ENCODE measurements at places on chromosomes 12 and 14.

- no peak for DNase-seq
Measured at GRCh38 chr12:24625103-24625502, 323.8 kb downstream of the BCAT1 start.

- DNase-seq = peak; percentile 42
Measured at GRCh38 chr12:104643819-104644669, 187.3 kb downstream of the CHST11 start.

DNA sequence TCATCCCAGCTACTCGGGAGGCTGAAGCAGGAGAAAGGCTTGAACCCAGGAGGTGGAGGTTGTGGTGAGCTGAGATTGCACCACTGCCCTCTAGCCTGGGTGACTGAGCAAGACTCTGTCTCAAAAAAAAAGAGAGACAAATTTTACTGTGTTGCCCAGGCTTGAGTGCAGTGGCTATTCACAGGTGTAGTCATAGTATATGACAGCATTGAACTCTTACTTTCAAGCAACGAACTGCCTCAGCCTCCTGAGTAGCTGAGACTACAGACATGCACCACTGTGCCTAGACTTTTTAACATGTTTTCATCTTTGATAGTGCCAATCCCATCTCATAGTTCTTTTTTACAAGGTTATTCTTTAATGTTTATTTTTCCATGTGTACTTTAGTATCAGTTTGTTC is 13.7 kb downstream of the ARID2 start:
- no peak for DNase-seq

- peak; percentile 49 for DNase-seq
Measured at GRCh38 chr12:52867642-52868041, 18.8 kb upstream of the KRT78 start.

GRCh38 chr14:101476258-101476915 is 84.9 kb upstream of the DIO3 start:
- DNase-seq = no peak

DNA sequence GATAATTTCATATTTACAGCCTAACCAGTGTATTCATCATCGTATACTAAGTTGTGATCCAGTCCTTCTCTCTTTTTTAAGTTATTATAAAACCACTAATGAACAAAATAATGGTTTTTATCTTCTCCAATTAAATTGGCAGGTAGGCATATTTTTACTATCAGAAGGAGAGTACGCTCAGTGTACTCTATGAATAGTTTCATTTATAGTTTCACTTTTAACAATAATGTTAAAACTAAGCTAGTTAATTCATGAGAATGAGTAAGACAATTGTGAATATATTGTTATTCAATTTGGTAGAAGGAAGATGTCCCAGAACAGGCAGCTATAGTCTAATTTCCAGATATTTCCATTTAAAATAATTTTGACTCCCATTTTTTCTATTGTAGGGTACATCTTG is 277.1 kb downstream of the RASSF9 start:
- no peak for DNase-seq

DNA sequence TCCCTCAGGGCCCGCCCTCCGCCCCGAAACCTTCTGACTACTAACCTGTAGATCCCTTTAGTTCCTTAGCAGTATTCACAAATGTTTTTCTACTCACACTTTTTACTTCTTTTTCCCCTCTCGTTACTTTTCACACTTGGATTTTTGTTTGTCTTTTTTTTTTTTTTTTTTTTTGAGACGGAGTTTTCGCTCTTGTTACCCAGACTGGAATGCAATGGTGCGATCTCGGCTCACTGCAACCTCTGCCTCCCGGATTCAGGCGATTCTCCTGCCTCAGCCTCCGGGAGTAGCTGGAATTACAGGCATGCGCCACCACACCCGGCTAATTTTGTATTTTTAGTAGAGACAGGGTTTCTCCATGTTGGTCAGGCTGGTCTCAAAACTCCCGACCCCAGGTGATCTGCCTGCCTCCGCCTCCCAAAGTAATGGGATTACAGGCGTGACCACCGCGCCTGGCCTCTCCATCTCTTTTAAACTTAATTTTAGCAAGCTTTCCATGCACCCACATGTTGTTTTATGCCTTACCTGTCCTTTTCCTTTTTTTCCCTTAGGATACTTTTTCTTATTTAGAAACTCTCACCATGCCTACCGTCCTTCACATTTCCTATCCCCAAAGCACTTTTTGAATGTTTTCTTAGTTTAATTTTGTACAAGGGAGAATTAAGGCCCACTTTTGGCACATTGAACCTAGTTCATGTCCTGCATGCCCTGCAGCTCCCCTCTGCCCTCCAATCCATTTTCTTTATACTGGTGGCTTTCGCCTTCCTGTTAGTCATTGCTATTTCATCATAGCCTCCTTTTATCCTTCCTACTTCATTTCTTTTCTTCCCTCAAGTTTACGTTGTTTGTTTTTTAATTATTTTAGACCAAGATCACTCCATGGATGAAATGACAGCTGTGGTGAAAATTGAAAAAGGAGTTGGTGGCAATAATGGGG is 1.1 kb downstream of the SP1 start:
- no peak for DNase-seq

GRCh38 chr14:52307376-52307775 is 6.7 kb upstream of the PTGER2 start:
- no peak for DNase-seq

Measured in CD4-positive, alpha-beta T cell treated with Interleukin-4 for 1 hour (primary cell).